Stimulated activated CD8-positive, alpha-beta memory T cell treated with anti-CD3 and anti-CD28 coated beads, Interleukin-7, amount 100 ng/mL, for 1 hour (primary cell): ENCODE measurements at places on chromosomes 13 and 19.

DNA sequence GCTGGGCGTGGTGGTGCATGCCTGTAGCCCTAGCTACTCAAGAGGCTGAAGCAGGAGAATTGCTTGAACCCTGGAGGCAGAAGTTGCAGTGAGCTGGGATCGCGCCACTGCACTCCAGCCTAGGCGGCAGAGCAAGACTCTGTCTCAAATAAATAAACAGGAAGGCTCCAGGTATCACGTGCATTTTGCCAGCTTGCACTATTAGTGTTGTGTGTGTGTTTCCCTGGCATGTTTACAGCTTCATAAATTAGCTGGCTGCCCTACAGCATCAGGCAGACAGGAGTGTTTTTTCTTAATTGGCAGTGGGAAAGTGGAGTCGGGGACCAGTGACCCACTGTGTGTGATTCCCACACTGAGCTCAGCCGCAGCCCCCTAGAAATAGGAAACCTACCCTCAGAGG is 32.6 kb downstream of the SHISA2 start:
- DNase-seq: no peak

- no peak for DNase-seq
These were observed 5.3 kb downstream of the PRKACA start for GRCh38 chr19:14112051-14112808.

DNA sequence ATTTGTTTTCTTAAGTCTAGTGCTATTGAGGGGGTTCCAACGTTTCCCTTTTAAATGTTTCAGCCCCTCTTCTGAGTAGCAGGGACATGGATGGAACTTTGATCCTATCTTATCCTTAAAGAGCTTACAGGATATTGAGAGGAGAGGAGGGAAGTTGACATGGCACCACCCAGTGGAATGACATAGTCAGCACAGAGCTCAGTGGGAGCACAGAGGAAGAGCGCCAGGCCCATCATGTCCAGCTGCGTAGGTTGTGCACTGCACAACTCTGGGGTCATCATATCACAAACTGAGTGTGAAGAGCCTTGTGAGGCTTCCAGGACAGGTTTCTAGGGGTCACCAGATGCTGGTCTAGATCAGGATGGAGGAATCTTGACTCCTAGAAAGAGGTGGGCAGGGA is 4.6 kb upstream of the CDC42EP5 start:
- no peak for DNase-seq

DNA sequence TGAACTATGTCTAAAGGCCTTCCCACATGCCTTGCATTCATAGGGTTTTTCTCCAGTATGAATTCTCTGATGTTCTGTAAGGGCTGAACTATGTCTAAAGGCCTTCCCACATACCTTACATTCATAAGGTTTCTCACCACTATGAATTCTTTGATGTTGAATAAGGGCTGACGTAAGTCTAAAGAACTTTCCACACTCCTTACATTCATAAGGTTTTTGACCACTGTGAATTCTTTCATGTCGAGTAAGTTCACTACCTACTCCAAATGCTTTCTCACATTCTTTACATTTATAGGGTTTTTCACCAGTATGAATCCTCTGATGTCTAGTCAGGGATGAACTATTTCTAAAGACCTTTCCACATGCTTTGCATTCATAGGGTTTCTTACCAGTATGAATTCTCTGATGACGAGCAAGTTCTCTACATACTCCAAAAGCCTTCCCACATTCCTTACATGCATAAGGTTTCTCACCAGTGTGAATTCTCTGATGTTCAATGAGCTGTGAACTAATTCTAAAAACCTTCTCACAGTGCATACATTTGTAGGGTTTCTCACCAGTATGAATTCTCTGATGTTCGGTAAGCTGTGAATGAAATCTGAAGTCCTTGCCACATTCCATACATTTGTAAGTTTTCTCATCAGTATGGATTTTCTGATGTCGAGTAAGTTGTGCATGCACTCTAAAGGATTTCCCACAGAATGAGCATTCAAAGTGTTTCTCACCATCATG is 19.1 kb upstream of the ZNF260 start:
- DNase-seq: no peak

DNA sequence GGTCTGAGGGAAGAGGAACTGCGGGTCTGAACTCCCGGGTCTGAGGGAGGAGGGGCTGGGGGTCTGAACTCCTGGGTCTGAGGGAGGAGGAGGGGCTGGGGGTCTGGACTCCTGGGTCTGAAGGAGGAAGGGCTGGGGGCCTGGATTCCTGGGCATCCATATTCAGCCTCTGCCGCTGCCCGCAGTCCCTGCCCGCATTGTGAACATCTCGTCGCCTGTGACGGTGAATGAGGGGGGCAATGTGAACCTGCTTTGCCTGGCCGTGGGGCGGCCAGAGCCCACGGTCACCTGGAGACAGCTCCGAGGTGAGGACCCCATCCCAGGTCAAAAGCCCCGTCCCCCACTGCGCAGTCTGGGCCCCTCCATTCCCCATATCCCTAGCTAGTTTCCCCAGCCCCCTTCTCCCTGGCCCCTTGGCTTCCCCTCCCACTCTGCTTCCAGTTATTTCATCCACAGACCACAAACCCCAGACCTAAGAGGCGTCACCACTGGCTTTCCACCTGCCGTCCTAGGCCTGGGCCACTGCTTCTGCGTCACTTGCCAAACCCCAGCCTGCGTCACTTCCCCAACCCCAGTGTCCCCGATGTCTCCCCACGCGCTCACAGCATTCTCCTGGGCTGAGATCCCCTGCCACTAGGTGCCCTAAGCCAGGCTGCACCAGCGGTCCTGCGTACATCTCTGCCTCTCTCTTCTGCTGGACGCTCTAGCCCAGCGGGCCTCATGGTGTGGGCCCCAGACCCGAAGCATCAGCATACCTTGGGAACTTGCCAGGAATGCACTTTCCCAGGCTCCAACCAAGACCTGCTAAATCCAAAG is 13.9 kb downstream of the IGLON5 start:
- no peak for DNase-seq

GRCh38 chr13:50152655-50153309 is 137.5 kb downstream of the KCNRG start:
- DNase-seq: no peak

DNA sequence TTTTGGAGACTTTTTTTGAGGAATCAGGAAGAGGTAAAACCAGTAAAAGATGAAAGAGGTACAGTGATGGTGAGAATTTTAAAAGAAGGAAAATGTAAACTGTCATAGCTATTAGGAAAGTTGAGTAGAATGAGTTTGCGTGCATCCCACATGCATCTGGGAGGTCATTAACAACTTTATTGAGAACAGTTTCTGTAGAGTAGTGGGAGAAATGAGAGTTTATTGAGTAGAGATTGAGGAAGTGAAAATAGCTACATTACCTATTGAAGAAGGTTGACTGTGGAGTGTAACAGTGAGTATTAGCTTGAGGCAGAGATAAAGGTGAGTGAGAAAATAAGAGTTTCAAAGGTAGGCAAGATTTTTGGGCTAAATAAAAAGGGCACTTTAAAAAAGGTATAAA is 38.7 kb downstream of the BRCA2 start:
- no peak for DNase-seq
